Stromal cell of bone marrow (primary cell): ENCODE measurements at places on chromosomes 1 and 21.
A peak's percentile ranks its signal among the peaks of the same experiment; 100 is the strongest.

DNA sequence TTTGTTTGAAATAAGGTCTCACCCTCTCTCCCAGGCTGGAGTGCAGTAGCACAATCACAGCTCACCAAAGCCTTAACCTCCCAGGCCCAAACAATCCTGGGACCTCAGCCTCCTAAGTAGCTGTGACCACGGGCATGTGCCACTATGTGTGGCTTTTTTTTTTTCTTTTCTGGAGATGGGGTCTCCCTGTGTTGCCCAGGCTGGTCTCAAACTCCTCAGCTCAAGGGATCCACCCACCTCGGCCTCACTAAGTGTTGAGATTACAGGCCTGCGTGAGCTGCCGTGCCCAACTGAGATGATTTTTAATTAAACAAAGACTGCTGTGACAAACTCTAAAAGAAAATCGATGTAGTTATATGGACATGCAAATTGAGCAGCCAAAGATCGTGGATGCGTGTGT, 768.4 kb upstream of the ADGRL2 start:
- no peak for DNase-seq

DNA sequence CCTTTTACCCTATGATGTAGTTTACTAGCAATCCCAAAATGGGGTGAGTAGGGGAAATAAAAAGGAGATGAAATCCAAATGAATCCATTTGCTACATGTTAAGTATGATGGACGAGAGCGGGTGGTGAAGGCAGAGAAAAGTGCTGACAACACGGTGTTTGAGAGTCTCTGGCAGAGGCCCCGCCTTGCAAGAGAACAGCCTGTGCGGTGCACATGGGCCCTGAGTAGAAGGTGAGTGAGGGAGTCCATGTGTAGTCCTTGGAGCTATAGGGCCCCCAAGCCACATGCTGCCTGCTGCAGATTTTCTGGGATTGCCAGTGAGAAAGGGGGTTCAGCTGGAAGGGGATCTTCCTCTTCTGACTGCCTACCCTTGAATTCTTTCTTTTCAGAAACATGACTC, 177.1 kb downstream of the TNR start:
- no peak for DNase-seq

DNA sequence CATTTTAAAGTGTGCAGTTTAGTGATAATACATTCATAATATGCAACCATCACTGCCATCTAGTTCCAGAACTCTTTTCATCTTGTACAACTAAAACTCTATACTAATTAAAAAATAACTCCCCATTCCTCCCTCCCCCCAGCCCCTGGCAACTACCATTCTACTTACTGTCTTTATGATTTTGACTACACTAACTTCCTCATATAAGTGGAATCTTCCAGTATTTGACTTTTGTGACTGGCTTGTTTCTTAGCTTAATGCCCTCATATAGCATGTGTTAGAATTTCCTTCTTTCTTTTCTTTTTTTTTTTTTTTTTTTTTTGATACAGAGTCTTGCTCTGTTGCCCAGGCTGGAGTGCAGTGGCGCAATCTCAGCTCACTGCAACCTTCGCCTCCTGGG, 1.4 kb upstream of the NVL start:
- no peak for DNase-seq

GRCh38 chr1:30083800-30084464, 639.5 kb downstream of the MATN1 start:
- DNase-seq: peak; percentile 45

DNA sequence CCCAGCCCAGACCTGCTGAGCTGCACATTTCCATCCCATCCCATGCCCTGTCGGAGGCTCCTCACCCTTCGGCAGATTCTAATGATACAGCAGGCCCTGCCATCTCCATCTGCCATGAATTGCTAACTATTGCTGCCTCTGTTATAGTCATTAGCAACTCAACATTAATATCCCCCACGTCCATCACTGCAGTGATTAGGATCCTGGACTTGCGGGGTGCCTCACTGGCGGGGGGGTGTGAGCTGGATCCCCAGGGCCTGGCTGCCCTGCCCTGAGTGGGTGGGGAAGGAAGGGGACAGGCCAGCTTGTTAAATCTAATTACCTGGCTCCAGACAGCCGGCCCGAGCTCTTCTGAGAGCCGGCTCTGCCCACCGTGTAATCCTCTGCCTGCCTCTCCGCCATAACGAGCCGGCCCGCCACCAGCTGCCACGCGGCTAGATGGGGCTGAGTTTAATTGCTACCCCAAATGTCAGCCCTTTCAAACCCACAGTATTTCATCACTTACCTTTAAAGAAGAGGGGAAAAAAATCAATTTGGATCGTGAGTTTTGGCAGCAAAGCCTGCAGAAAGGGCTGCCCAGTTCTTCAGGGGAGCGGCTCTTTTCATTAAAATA, 227.3 kb upstream of the CSF3R start:
- DNase-seq: no peak

- DNase-seq: no peak
Measured at GRCh38 chr1:216500273-216500967, 77.2 kb upstream of the USH2A start.

DNA sequence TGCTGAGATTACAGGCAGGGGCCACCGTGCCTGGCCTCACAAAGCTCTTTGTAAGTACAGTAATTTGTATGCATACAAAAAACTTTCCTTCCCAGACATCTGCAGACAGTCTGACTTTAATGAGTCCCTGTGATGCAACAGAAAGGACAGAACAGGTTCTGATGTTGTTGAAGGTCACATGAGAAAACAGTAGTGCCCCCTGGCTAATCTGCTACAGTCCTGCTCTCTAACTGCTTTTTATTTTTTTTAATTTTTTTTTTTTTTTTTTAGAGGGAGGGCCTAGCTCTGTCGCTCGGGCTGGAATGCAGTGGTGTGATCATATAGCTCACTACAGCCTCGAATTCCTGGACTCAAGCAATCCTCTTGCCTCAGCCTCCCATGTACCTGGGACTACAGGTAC, 36.7 kb downstream of the ACBD3 start:
- no peak for DNase-seq

DNA sequence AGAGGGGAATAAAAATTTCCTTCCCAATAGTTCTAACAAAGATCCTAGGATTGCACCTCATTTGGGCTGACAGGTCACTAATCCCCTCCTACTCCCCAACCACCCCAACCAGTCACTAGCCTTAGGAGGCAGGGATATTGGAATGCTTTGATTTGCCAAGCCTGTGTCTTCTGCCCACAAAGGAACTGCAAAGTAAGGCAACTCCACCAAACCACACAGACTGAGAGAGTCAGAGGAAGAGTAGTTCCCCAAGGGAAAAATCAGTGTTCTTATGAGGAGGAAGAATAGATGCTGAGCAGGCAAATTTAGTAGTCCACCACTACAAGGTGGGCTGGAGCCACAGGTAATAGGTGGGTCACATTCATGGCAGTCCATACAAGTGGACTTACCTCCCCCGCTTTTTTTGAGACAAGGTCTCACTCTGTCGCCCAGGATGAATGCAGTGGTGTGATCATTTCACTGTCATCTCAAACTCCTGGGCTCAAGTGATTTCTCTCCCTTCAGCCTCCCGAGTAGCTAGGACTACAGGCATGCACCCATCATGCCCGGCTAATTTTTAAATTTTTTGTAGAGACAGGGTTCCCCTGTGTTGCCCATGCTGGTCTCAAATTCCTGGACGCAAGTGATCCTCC, 3.7 kb upstream of the TMEM39B start:
- DNase-seq: peak; percentile 59

- no peak for DNase-seq
Measured at GRCh38 chr1:21307663-21308305, 17.5 kb upstream of the ECE1 start.

GRCh38 chr1:103156966-103157365, 48.6 kb upstream of the COL11A1 start:
- no peak for DNase-seq

GRCh38 chr1:96808191-96808590, 86.6 kb downstream of the PTBP2 start:
- no peak for DNase-seq

DNA sequence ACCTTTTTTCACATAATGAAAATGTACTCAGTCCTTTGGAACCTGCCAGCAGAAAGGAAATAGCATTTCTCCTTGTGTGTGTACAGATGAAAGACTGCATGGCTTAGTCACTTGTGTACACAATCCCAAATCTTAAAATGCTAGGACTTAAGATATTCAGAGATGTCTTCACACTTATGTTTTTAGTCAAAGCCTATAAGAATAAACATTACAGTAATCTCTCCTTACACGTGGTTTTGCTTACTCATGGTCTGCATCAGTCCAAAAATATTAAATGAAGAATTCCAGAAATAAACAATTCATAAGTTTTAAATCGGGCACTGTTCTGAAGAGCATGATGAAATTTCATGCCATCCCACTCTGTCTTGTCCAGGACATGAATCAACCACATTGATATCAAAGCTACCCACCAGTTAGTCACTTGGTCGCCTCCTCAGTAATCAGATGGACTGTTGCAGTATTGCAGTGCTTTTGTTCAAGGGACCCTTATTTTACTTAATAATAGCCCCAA, 75.7 kb upstream of the RRP15 start:
- DNase-seq: peak; percentile 31

DNA sequence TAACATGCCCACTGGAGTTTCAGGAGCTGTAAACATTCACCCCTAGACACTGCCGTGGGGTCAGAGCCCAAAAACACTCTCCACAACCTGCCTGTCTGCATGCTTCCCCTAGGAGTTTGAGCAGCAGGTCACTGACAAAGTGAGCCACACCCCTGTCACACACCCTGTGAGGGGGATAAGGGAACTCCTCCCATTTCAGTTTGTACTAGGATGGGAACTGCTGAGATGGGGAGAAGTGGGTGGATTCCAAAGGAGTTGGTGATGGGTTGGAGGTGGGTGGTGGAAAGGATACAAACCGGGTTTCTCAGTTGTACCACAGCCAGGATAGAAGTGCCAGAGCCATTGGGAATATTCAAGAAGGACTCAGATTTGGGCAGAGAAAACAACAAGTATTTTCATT, 140.2 kb downstream of the MIS18A start:
- no peak for DNase-seq

DNA sequence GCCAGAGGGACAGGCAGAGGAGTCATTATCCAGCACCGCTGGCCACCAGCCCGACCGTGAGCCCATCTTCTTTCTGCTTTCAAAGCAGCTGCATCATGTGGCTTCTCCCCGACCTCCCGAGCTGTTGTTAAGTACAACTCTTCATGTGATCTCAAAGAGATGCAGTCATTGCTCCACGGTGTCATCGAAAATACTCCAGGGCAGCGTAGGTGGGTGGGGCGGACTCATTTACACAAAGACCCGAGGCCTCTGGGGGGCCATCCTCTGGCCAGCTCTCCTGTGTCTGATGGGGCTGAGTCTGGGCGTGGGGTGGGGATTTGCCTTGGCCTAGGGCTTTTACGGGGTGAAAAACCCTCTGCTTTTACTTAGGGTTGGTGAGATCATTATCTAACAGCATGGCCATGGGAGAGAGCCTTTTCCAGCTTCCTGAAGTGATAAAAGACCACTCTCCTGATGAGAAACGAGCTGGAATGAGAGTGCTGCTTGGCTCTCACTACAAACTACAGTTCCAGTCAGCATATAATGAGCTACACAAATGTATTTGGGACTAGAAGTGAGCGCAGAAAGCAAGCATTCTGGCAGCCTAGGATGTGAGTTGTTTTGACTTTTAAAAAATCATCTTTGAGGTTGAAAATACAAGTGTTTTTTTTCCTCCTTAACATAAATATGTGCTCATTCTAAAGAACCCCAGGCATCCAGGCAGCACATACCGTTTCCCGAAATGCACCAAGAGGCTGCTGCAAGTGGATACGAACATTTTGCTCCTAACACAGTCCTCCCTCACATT, 165.0 kb downstream of the RHOU start:
- no peak for DNase-seq

DNA sequence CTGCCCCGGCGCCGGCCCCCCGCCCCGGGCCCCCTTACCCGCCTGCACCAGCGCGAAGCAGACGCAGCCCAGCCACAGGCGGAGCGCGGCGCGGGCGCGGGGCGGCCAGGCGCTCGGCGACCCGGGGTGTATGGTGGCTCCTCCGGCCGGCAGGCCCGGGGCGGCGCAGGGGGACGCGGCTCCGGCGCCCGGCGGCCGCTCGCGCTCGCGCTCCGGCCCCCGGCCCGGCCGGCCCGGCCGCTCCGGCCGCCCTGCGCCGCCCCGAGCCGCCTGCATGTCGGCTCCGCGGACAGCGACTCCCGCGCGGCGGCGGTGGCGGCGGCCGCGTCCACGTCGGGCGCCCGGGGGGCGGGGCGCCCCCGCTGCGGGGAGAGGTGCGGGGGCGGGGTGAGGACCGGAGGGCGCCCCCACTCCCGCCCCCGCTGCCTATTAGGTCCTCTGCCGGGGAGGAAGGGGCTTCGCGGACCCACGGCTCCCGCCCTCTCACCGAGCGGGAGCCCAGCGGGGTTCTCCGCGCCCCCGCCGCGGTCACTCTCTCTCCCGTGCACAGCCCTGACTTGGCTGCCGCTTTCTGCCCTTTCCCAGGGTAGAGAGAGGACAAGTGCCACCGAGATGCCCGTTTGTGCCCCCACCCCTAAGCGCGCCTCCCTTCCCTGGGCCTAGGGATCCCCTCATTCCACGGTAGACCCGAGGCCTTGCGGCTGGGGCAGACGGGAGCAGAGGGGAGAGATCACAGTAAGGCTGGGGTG, at the start of gene FNDC5:
Gene FNDC5 (minus strand): TSS at position 298 of the 749 bp plus-strand sequence.
- DNase-seq: no peak

DNA sequence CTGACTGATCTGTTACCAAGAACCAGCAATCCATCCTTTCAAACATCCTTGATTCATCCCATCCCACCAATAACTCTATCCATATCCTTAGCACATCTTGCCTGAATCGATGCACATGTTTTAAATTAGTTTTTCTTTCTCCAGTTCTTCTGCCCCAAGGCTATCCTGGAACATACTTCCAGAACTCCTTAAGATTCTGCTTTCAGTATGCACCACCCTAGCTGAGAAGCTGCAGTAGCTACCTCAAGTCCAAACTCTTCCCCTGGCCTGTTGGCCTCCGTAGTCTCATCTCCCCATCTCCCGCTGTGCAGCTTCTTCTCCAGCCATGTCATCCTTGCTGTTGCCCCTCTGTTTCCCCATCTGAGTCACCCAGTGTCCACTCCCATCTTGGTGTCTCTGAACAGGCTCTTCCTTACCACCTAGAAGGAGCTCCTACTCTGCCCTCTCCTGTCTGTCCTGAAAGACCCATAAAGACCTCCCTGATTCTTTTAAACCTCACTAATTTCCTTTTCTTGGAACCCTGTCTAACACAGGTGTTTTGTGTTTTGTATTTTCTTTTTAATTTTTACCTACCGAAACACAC, 108.0 kb downstream of the SGIP1 start:
- no peak for DNase-seq
